Stimulated activated CD8-positive, alpha-beta memory T cell treated with anti-CD3 and anti-CD28 coated beads, Interleukin-7, amount 100 ng/mL, for 4 hours (primary cell): ENCODE measurements at places on chromosomes 1 and 21.

DNA sequence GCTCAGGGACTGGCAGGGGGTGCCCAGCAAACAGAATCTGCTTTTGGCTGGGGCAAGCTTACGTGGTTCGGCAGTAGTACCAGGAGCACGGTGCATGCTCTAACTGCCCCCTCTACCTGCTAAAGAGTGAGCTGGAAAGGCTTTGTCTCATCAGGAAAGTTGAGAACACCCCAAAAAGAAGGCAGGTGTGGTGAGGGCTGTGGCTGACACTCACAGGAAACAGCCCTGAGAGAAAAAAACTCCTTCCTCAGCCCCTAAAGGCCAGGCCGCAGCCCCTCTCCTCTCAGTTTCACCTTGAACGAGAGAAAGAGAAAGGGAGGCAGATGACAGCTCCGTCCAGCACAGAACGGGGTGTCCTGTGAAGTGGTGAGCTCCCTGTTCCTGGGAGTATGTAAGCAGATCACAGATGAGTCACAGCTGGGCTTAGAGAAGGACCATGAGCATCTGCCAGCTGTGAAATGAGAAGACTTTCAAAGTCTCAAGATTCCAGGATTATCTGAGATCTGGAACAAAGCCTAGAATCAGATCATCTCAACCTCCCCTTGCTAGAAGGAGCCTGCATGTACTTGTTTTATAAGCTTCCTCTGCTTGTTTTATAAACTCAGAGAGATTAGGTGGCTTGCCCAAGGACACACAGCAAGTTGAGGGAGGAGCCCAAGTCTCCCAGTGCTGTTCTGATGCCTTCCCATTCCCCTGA is 13.4 kb downstream of the LAPTM5 start:
- DNase-seq = no peak

DNA sequence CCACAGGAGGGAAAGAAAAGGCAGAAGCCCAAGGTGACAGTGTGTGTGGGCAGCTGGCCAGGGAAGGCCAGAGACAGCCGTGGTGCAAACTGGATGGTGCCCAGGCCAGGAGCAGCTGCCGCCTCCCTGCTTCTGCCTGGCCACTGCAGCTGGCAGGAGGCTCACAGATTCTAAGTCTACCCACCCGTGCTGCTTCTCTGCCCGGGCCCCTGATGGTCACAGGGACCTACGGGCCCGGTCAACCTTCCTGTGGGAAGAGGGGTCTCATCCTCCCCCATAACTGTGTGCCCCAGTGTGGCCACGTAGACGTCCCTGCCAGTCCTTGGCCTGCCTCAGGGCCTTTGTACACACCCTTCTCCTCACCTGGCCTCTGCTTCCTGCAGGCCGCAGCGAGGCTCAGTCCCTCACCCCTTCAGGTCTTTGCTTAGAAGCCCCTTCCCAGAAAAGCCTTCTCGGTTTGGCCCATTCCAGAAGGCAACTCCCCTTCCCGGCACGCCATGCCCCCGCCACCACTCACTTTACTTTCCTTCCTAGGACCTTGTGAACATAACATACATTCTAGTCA is 192.6 kb upstream of the AJAP1 start:
- DNase-seq = no peak

GRCh38 chr1:50989694-50990093 is 19.6 kb downstream of the CDKN2C start:
- no peak for DNase-seq

GRCh38 chr1:165501970-165502348 is 41.8 kb upstream of the LRRC52 start:
- no peak for DNase-seq

DNA sequence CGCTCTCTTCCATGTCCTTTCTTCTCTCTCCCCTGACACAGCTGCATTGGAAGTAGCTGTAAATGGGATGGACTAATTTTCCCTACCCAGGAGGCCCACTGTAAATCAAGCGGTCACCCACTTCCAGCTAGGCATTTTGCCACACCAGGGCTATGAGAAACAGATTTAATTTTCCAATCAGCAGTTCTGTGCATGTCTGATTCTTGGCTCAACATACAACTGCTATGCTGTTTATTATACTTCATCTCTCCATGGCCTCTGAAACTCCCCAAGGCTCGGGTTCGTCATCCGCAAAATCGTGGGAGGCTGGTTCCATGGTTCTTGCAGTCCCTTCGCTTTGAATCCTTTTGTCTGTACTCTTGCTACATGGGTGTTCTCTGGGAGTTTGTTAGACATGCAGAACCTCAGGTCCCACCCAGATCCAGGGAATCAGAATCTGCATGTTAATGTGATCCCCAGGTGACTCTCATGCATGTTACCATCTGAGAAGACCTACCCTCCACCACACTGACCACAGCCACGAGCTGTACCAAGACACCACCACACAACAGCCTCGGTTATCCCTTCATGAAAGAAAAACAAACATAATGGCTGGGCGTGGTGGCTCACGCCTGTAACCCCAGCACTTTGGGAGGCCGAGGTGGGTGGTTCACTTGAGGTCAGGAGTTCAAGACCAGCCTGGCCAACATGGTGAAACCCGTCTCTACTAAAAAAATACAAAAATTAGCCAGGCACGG is 190.5 kb downstream of the GABPA start:
- no peak for DNase-seq

GRCh38 chr1:19338323-19338762 is 26.2 kb downstream of the SLC66A1 start:
- no peak for DNase-seq

GRCh38 chr1:32715901-32716311 is 13.3 kb upstream of the SYNC start:
- DNase-seq = no peak

DNA sequence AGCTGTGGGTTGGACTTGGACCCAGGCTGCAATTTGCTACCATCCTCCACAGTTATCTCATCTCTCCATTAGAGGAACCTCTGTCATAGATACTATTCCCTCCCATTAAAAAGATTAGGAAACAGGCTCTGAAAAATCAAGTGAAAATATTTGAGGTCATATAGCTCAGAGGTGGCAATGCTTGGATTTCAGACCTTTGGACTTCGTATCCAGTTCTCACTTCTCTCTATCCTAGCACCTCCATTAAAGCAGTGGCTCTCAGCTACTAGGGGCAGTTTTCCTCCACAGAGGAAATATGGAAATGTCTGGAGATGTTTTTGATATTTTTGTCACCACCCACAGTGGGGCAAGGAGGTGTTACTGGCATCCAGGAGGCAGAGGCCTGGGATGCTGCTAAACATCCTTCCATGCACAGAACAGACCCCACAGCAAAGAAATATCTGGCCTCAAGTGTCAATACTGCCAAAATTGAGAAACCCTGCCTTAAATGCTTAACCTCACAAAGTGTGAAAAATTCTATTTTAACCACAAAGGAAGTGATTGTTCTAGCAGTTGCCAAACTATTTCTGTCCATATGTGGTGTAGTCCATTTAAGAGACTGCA is 54.1 kb downstream of the C8A start:
- no peak for DNase-seq

- DNase-seq = peak; percentile 2
Measured at GRCh38 chr21:33434770-33435360, 31.7 kb downstream of the IFNGR2 start.

GRCh38 chr1:201401700-201402099 is 2.6 kb upstream of the LAD1 start:
- DNase-seq = no peak

DNA sequence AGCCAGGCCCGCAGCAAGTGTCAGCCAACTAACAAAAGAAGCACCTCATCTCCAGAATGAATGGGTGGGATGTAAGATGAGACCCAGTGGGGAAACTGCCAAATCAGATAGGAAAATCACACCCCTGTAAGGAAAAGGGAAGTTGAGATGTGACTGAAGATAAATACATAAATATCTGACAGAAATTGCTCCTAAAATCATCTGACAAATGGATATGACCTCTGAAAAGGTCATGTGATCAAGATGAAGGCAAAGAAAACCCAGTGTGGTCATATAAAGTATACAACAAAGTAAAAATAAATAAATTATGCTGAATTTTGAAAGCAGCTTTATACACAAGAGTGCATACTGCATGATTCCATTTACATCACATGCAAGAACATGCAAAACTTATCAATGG is 12.7 kb downstream of the SIPA1L2 start:
- no peak for DNase-seq

GRCh38 chr1:111884772-111885443 is 104.6 kb downstream of the KCND3 start:
- no peak for DNase-seq

- DNase-seq = no peak
Measured at GRCh38 chr21:46284077-46284644, 1.2 kb downstream of the MCM3AP start.

- DNase-seq = no peak
Measured at GRCh38 chr1:236502579-236502971, 21.2 kb upstream of the LGALS8 start.

GRCh38 chr1:95636897-95637296 is 402.9 kb downstream of the RWDD3 start:
- DNase-seq = no peak

- no peak for DNase-seq
Measured at GRCh38 chr1:237887542-237887941, 3.2 kb downstream of the ZP4 start.

DNA sequence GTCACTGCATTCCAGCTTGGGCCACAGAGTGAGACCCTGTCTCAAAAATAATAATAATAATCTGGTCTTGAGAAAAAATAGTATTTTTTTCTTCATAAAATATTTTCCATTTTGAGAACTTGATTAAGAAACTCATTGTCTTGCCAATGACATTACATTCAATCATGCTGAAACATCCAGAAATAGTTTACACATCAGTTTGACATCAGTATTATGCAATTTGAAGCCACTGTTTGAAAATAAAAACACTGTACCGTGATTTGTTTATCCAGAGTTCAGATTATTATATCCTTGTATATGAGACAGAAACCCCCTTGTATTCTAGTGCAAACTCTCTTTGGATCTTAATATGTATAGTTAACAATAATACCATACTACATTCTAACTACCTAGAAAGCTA is 6.9 kb downstream of the FMO2 start:
- DNase-seq = no peak

- no peak for DNase-seq
Measured at GRCh38 chr21:30129246-30129645, 37.4 kb downstream of the CLDN17 start.

DNA sequence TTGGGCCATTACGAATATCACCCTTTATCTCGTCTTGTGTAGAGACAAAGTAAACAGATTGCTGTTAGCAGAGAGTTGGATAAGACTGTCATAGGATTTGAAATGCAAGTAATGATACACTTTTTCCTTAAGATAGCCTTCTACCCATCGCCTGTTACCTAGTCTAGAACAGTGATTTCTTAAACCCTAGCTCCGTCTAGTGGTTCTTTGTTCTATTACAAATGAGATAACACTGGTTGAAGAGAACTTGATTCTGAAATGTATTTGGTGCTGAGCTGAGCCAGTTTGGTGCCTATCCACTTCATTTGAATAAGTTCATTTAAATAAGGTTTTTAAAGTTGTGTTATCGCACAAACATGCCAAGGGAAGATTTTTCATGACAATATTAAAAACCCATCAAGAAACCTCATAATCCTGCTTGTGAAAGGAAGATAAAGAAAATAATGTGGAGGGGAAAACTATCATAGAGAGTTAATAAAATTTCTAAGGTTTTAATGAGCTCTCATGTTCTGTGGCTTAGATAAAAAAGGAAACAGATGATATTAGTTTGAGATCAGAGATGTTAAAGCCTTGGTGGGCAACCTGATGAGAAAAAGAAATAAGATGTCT is 1.5 kb upstream of the KCNH1 start:
- no peak for DNase-seq
